ENCODE measurements at places on chromosomes 1 and 21.

GRCh38 chr1:248697907-248698306 is 4.7 kb downstream of the OR14I1 start:
- DNase-seq: no peak

DNA sequence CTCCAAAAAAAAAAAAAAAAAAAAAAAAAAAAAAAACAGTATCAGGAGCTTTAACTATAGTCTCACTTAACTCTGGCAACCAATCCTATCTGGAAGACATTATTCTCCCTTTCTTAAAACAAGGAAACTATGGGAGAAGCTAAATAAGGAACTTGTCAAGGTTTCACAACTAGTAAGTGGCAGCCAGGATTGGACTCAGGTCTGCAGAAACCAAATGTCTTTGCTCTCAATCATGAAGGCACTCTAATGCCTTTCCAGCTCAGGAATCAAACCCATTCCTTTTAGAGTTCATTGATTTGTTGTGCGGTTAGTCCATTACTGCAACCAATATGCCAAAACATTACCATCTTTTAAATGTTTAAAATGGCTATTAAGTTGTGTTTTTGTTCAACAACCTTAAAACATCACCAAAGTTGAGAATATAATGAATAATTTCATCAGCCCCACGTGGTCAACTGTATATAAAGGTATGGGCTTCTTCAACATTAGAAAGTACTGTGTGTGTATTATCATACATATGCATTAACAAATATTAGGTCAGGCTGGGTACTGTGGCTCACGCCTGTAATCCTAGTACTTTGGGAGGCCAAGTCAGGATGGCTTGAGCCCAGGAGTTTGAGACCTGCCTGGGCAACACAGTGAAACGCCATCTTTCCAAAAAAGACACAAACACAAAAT is 1.5 kb downstream of the EPRS1 start:
- no peak for DNase-seq

GRCh38 chr21:38992737-38993136 is 187.0 kb downstream of the ETS2 start:
- DNase-seq: no peak

DNA sequence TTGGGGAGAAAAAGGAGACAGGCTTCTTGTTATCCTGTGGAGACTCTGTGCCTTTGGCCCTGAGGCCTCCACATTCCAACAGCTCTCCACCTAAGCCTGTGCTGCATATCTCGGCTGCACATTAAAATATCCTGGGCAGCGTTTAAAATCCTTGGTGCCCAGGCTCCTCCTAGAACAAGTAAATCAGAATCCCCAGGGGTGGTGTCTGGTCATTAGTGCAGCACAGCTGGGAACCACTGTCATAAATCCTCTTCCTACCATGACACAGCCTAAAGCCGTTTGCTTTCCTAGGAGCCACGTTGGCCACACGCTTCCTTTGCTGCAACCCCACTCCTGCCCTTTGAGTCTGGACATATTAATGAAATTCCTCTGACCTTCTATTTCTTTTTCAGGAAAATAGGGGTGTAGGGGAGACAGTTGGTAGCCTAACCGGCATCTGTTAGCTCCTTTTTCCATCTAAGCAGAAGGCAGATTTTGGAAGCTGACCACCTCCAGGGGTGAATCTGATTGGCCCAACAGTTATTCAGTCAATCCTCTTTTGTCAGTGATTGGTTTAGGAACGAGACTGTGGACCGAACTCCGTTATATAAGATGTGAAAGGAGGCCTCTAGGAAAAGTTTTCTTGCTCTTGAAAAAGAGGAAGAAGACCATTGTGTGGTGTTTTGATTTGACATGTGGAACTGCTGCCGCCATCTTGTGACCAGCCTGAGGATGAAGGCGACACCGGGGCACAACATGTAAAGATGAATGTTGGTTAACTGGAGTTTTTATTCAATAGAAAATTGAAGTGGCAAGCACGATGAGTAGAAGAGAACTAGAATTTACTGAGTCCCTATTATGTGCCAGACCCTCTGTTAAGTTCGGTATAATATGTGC is 41.9 kb downstream of the JUN start:
- no peak for DNase-seq

Data from stimulated activated CD8-positive, alpha-beta memory T cell treated with anti-CD3 and anti-CD28 coated beads, Interleukin-4, amount 100 ng/mL, for 4 hours (primary cell).